T-helper 2 cell treated with Interferon-gamma antibody and Interleukin-4, amounts not matched to agents 5 μg/mL and 100 μg/mL, for 36 hours (primary cell): ENCODE measurements at places on chromosomes 13 and 19.

- no peaks in the 10 kb centered on the region for H3K36me3 ChIP-seq
- no peaks in the 10 kb centered on the region for H3K4me1 ChIP-seq
- no peak overlapping the region for H3K27ac ChIP-seq
Observed at GRCh38 chr19:32824916-32825608, 44.5 kb downstream of the SLC7A9 start.

DNA sequence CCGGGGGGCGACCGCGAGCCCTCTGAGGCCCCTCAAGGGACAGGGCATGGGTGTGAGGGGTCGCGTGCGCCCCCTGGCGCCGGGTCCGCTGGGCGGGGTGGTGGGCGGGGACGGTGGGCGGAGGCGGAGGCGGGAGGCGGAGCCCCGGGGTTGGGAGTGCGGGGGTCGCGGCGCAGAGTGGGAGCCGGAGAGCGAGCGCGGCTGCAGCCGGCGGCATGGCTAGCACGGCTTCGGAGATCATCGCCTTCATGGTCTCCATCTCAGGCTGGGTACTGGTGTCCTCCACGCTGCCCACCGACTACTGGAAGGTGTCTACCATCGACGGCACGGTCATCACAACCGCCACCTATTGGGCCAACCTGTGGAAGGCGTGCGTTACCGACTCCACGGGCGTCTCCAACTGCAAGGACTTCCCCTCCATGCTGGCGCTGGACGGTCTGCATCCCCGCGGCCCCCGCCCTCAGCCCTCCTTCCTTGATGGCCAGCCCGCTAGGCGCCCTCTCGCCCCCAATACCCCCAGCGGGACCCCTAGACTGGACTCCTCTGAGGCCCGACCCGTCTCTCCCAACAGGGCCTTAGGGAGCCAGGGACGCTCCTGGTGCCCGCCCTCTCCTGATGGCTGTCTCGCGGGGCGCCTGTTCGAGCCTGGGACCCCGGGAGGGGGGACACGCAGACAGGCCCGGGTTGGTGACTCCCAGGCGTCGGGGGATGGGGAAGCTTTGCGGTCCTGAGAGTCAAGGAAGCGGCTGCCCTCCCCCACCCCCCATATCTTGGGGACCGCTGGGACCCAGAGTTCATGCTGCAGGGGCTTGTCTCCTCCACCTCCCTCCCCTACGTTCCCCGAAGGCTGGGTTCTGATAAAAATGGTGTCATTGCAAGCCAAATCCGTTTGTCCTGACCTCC lies at the start of gene CLDN10:
Gene CLDN10, plus strand, starts transcription at position 182 of the 903 bp plus-strand sequence. Its CDS starts 34 bp downstream, at position 216.
- H3K27ac ChIP-seq = no peak within 1 kb of the TSS
- peaks cover 49% of the 10 kb centered on the region for H3K27me3 ChIP-seq
- no peak for DNase-seq
- H3K36me3 ChIP-seq = no peaks in the 10 kb centered on the region

DNA sequence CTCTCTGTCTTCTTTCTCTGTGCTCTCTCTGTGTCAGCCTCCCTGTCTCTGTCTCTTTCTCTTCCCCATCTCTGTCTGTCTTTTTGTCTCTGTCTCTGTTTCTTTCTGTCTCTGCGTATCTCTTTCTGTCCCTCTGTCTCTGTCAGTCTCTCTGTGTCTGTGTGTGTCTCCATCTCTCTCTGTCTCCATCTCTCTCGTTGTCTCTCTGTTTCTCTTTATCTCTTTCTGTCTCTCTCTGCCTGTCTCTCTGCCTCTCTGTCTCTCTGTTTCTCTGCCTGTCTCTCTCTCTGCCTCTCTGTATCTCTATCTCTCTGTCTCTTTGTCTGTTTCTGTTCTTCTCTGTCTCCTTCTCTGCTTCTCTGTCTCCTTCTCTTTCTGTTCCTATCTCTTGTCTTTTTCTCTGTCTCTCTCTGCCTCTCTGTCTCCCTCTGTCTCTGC lies 15.7 kb upstream of the TCF3 start:
- H3K27me3 ChIP-seq = peaks cover 44% of the 10 kb centered on the region
- no peak for DNase-seq
- H3K4me3 ChIP-seq = no peak overlapping the region
- H3K36me3 ChIP-seq = no peaks in the 10 kb centered on the region
- H3K27ac ChIP-seq = no peak overlapping the region

GRCh38 chr19:41707502-41707812 lies 969 bp upstream of the CEACAM5 start:
- H3K4me3 ChIP-seq = no peak overlapping the region
- no peaks in the 10 kb centered on the region for H3K4me1 ChIP-seq
- DNase-seq = no peak
- H3K36me3 ChIP-seq = no peaks in the 10 kb centered on the region
- H3K27me3 ChIP-seq = peaks cover 4% of the 10 kb centered on the region

GRCh38 chr19:7540761-7541474 lies 5.4 kb downstream of the PNPLA6 start:
- H3K27ac ChIP-seq = no peak overlapping the region
- no peaks in the 10 kb centered on the region for H3K27me3 ChIP-seq
- peaks cover 22% of the 10 kb centered on the region for H3K4me1 ChIP-seq
- H3K36me3 ChIP-seq = peaks cover 33% of the 10 kb centered on the region
- no peak overlapping the region for H3K4me3 ChIP-seq

DNA sequence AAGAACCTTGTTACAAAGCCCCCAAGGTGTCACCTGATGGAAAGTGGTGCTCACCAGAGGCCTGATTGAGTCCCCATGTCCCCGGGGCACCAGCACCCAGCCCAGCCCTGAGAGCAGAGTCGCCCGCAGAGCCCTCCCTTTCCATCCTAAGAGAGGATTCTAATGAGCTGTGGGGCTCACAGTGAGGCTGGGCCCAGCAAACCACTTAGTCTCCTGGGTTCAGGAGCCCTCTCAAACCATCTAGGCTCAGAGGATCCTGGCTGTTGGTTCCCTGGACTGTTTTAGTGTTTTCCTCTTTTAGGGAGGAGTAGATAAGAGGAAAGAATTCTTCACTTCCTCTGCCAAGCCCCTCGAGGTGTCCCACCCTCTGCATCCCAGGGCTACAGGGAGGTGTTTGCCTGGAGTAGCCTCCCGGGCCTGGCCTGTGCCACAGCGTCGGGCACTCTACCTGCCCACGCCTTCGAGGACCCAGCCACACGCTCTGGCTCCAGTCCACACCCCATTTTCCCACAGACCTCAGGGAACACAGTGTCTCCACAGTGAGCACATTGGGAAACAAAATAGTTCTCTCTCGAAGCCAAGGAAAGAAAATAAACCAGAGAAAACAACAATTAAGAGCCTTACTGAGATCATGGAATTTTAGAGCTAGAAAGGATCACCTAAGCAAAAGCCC lies 34.4 kb downstream of the DHRS12 start:
- H3K27me3 ChIP-seq = no peaks in the 10 kb centered on the region
- H3K4me1 ChIP-seq = peaks cover 10% of the 10 kb centered on the region
- H3K27ac ChIP-seq = no peak overlapping the region
- H3K36me3 ChIP-seq = peaks cover 3% of the 10 kb centered on the region

DNA sequence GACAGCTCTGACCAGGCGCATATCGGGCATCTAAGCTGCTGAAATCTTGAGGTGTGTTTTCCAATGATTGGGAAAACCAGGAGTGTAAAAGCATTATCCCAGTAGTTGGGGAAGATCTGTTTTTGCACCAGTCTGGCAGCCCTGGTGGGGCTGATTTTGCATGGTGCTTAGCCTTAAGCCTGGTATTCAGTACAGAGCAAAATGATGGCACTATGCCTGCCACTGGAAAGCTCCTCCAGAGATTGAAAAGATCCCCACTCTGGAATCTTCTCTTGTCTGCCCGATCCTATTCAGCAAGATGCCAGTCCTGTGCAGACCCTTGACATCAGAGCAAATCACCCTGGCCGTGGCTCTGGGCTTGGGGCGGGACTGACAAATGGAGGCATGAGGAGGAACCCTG lies 44.7 kb upstream of the SIAH3 start:
- H3K4me3 ChIP-seq = no peak overlapping the region
- no peak for DNase-seq
- H3K27ac ChIP-seq = no peak overlapping the region
- H3K36me3 ChIP-seq = no peaks in the 10 kb centered on the region
- H3K27me3 ChIP-seq = peaks cover 12% of the 10 kb centered on the region

- peak overlapping the region; percentile 76 for H3K27ac ChIP-seq
- H3K4me1 ChIP-seq = peaks cover 26% of the 10 kb centered on the region
Observed at GRCh38 chr19:49546825-49547565, 19.2 kb downstream of the RCN3 start.

- H3K36me3 ChIP-seq = peaks cover 21% of the 10 kb centered on the region
- H3K27ac ChIP-seq = no peak overlapping the region
- no peak overlapping the region for H3K4me3 ChIP-seq
- H3K27me3 ChIP-seq = no peaks in the 10 kb centered on the region
- no peak for DNase-seq
Observed at GRCh38 chr13:97385146-97385545, 48.8 kb upstream of the RAP2A start.

GRCh38 chr19:55319785-55320184 lies 5.4 kb downstream of the TMEM150B start:
- peaks cover 6% of the 10 kb centered on the region for H3K4me1 ChIP-seq
- H3K27me3 ChIP-seq = peaks cover 7% of the 10 kb centered on the region
- H3K36me3 ChIP-seq = no peaks in the 10 kb centered on the region
- no peak for DNase-seq

- DNase-seq = no peak
- no peak overlapping the region for H3K4me3 ChIP-seq
- no peak overlapping the region for H3K27ac ChIP-seq
- no peaks in the 10 kb centered on the region for H3K4me1 ChIP-seq
- H3K27me3 ChIP-seq = no peaks in the 10 kb centered on the region
- no peaks in the 10 kb centered on the region for H3K36me3 ChIP-seq
Observed at GRCh38 chr13:92500192-92500591, 726.4 kb upstream of the GPC6 start.

- H3K36me3 ChIP-seq = peaks cover 33% of the 10 kb centered on the region
- H3K4me3 ChIP-seq = no peak overlapping the region
- peaks cover 28% of the 10 kb centered on the region for H3K4me1 ChIP-seq
- DNase-seq = no peak
Observed at GRCh38 chr13:114119196-114119595, 13.2 kb downstream of the RASA3 start.

GRCh38 chr19:7348587-7349230 lies at the start of gene ARHGEF18:
Gene ARHGEF18 (plus strand): TSS chr19:7348937. CDS start chr19:7362891, 13,954 bp downstream.
- DNase-seq = peak; percentile 20
- H3K4me3 ChIP-seq = peak within 1 kb of the TSS; percentile 90
- H3K27ac ChIP-seq = peak within 1 kb of the TSS; percentile 86
- H3K27me3 ChIP-seq = no peaks in the 10 kb centered on the region
- H3K36me3 ChIP-seq = peaks cover 33% of the 10 kb centered on the region

GRCh38 chr19:15129856-15130585 lies 22.8 kb downstream of the SYDE1 start:
- H3K4me1 ChIP-seq = peaks cover 19% of the 10 kb centered on the region
- H3K27ac ChIP-seq = peak overlapping the region; percentile 77
- peak overlapping the region; percentile 34 for H3K4me3 ChIP-seq
- DNase-seq = peak; percentile 32
- no peaks in the 10 kb centered on the region for H3K36me3 ChIP-seq
- no peaks in the 10 kb centered on the region for H3K27me3 ChIP-seq

GRCh38 chr13:28531077-28531844 lies 36.3 kb upstream of the FLT1 start:
- H3K27ac ChIP-seq = no peak overlapping the region
- H3K4me1 ChIP-seq = no peaks in the 10 kb centered on the region
- DNase-seq = no peak
- no peak overlapping the region for H3K4me3 ChIP-seq
- no peaks in the 10 kb centered on the region for H3K36me3 ChIP-seq
- H3K27me3 ChIP-seq = peaks cover 32% of the 10 kb centered on the region

GRCh38 chr13:85812282-85812681 lies 13.1 kb upstream of the SLITRK6 start:
- H3K36me3 ChIP-seq = no peaks in the 10 kb centered on the region
- H3K4me3 ChIP-seq = no peak overlapping the region

DNA sequence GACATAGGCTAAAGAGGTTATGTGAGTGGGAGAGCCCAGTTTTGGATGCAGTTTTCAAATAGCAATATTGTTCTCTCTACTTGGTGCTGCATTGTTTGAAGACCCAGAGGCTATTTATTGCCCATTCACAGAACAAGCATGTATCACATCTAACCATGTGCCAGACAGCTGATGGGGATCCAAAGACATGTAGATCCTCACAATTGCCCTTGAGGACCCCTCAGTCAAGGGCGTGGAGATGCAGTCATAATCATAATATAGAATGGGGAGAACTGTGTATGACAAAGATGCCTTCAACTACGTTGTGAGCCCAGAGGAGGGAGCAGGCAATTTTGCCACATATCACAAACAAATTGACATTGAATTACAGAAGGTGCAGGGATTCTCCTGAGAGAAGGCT lies 70.5 kb downstream of the NHLRC3 start:
- H3K4me3 ChIP-seq = no peak overlapping the region
- no peaks in the 10 kb centered on the region for H3K4me1 ChIP-seq
- H3K36me3 ChIP-seq = no peaks in the 10 kb centered on the region
- peaks cover 16% of the 10 kb centered on the region for H3K27me3 ChIP-seq
- no peak overlapping the region for H3K27ac ChIP-seq
- no peak for DNase-seq

- H3K27me3 ChIP-seq = peaks cover 18% of the 10 kb centered on the region
- peaks cover 2% of the 10 kb centered on the region for H3K4me1 ChIP-seq
- H3K36me3 ChIP-seq = peaks cover 1% of the 10 kb centered on the region
- H3K4me3 ChIP-seq = no peak overlapping the region
- DNase-seq = no peak
Observed at GRCh38 chr13:114167885-114168284, 11.2 kb upstream of the CFAP97D2 start.

GRCh38 chr19:38043649-38044144 lies 136.7 kb downstream of the SIPA1L3 start:
- no peaks in the 10 kb centered on the region for H3K27me3 ChIP-seq
- no peak overlapping the region for H3K27ac ChIP-seq
- DNase-seq = no peak
- H3K4me1 ChIP-seq = peaks cover 17% of the 10 kb centered on the region
- no peaks in the 10 kb centered on the region for H3K36me3 ChIP-seq

- no peaks in the 10 kb centered on the region for H3K27me3 ChIP-seq
- H3K36me3 ChIP-seq = peaks cover 36% of the 10 kb centered on the region
- DNase-seq = peak; percentile 66
Observed at GRCh38 chr13:99218969-99219368, 18.3 kb downstream of the UBAC2 start.

DNA sequence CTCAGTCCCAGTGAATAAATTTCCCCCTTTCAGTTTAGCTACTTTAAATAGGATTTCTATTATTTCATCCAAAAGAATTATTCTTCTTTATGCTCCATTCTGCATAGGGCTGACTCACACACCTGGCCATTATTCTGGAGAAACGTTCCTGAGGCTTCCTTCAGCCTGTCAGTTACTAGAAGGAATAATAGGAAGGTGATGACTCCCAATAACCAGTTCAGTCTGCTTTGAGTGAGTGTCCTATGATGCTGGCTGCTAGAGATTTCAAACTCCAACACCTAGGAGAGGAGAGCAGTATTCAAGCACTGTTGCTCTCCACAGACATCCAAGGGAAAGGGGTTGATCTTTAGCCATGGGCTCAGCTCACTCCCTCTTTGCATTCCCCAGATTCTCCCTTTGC lies 117.8 kb downstream of the KCTD12 start:
- H3K4me3 ChIP-seq = no peak overlapping the region
- no peaks in the 10 kb centered on the region for H3K27me3 ChIP-seq
- H3K27ac ChIP-seq = no peak overlapping the region
- no peaks in the 10 kb centered on the region for H3K36me3 ChIP-seq
- no peaks in the 10 kb centered on the region for H3K4me1 ChIP-seq
- no peak for DNase-seq
